Activated CD8-positive, alpha-beta memory T cell treated with anti-CD3 and anti-CD28 coated beads, Interleukin-2, amount 10 ng/mL, durations not matched to agents 7 days and 5 days (primary cell): ENCODE measurements at places on chromosomes 13 and 19. TPM values are rescaled to one million over a fixed set of nuclear protein-coding genes. Genes with fewer than 3 reads are reported as not detected.

The PGLYRP1 gene
- not detected for total RNA-seq

GRCh38 chr13:85170372-85170771 lies 628.8 kb downstream of the SLITRK6 start:
- no peaks in the 10 kb centered on the region for H3K27me3 ChIP-seq
- H3K4me1 ChIP-seq, result no peaks in the 10 kb centered on the region
- no peak overlapping the region for H3K4me3 ChIP-seq
- DNase-seq, result no peak
- H3K36me3 ChIP-seq, result no peaks in the 10 kb centered on the region
- H3K27ac ChIP-seq, result no peak overlapping the region

- no peaks in the 10 kb centered on the region for H3K4me1 ChIP-seq
- no peak for DNase-seq
- no peak overlapping the region for H3K27ac ChIP-seq
- no peaks in the 10 kb centered on the region for H3K27me3 ChIP-seq
Measured at GRCh38 chr13:67554286-67554685, 324.1 kb upstream of the PCDH9 start.

GRCh38 chr13:96091164-96092117 lies 1.5 kb downstream of the HS6ST3 start:
- H3K4me1 ChIP-seq, result peaks cover 5% of the 10 kb centered on the region
- peaks cover 56% of the 10 kb centered on the region for H3K27me3 ChIP-seq
- no peak for DNase-seq
- no peaks in the 10 kb centered on the region for H3K36me3 ChIP-seq
- H3K27ac ChIP-seq, result no peak overlapping the region

DNA sequence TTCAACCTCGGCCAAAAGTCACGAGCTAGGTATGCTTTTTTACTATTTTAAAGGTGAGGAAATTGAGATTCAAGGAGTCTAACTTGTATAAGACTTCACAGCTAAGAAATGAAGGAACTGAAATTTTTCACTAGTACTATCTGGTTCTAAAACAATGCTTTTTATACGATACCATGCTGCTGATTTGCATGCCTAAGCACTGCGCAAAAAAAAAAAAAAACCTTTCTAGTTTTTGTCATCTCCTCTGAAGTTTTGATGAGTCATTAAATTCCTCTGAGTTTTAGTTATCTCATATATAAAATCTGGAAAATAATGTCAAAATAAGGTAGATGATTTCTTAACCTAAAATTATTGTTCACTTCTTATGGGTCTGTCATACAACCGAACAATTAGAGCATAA lies 28.0 kb upstream of the UFM1 start:
- no peak overlapping the region for H3K27ac ChIP-seq
- H3K4me3 ChIP-seq, result no peak overlapping the region
- DNase-seq, result no peak
- peaks cover 2% of the 10 kb centered on the region for H3K27me3 ChIP-seq
